DMS79 (cell line): ENCODE measurements at places on chromosomes 7 and 10.

DNA sequence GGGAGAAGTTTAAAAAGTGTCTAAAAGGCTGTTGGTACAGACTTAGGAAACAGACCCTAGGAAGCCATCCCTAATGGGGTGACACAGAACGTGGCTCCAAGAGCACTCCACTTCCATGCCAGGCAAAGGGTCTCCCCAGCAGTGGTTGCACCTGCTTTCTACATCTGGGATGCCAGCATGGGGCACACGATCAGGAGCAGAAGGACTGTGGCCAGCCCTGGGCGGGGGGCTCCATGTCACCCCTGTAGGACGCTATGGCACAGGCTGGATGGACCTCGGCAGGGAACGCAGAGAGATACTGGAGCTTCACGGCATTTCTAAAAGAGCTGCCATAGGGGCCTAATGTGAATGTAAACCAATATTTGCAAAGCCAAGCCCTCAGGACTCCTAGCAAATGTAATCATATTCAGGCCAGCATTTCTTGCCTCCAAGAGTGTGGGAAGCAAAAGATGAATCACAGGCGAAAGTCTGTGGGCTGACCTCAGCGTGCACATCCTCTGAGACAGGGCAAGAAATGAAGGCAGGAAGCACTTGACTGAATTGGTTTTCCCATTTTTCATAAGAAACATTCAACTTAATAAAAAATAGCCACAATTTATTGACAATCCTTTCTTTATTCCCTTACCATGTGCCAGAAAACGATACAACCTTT lies 93.9 kb downstream of the ATXN7L1 start:
- DNase-seq, result no peak

DNA sequence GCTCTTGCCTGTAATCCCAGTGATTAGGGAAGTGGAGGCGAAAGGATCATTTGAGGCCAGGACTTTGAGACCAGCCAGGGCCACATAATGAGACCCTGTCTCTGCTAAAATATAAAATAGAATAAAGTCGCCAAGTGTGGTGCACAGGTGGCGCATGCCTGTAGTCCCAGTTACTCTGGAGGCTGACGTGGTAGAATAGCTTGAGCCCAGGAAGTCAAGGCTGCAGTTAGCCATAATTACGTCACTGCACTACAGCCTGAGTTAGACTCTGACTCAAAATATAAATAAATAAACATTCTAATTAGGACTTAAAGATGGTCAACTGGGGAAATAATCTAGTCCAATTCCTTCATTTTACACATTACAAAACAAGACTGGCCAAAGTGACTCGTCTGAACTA lies 768 bp downstream of the CHCHD2 start:
- DNase-seq, result peak; percentile 14

GRCh38 chr7:110050785-110051184 lies 1040.1 kb upstream of the LRRN3 start:
- no peak for DNase-seq

DNA sequence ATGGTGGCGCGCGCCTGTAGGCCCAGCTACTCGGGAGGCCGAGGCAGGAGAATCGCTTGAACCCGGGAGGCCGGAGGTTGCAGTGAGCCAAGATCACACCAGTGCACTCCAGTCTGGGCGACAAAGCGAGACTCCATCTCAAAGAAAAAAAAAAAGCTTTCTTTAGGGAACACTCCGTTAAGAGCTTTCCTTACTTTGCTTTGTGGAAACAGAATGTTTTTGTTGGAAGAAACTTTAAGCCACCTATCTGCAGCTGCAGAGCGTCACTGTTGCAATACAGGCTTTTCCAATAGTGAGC lies 641 bp upstream of the TPK1 start:
- no peak for DNase-seq

GRCh38 chr7:5754981-5755599 lies 26.4 kb downstream of the RNF216 start:
- no peak for DNase-seq

DNA sequence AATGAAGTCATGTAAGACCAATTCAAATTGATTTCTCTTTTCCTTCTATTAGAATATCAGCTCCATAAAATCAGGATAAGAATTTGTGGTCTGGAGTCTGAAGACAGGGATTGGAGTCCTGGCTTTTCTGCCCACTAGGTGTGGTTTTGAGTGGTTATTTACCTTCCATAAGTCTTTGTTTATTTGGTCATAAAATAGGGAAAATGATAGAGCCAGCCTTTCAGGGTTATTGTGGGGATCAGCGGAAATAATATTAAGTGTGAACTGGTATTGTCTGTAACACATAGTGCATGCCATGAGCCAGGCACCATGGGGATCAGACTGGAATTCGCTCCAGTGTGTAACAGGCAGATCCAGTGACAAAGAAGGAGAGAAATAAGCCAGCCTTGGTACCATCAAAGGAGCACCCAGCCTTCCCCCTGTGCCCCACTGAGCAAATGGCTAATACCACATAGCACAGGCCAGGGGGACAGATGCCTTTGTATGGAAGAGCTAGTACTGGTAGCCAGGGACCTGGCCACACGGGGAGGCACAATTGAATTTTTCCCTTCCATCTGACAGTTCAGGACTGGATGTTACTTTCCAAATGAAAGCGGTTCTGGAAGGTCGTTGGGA lies 509.7 kb upstream of the PODXL start:
- no peak for DNase-seq

DNA sequence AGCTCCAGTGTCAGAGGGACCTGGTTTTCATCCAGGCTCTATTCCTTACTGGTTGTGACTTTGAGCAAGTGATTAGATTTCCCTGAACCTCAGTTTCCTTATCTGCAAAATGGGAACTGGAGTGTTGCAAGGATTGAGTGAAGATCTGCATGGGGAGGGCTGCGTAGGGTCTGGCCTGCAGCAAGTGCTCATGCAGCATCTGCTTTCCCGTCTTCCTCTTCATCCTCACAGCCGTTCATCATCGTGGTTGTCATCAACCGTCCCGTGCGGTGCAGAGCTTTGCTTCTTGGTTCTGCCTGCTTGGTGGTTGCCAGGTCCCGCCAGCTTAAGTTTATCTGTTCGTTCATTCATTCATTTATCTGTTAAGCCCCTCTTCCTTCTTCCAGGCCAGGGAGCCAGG lies 135.0 kb downstream of the GRK5 start:
- no peak for DNase-seq

- DNase-seq, result no peak
Measured at GRCh38 chr7:27094304-27095049, 1.3 kb downstream of the HOXA1 start.

GRCh38 chr10:78691301-78692030 lies 377.3 kb upstream of the ZMIZ1 start:
- DNase-seq, result no peak

- no peak for DNase-seq
Measured at GRCh38 chr10:98013122-98013521, 17.3 kb downstream of the CRTAC1 start.

DNA sequence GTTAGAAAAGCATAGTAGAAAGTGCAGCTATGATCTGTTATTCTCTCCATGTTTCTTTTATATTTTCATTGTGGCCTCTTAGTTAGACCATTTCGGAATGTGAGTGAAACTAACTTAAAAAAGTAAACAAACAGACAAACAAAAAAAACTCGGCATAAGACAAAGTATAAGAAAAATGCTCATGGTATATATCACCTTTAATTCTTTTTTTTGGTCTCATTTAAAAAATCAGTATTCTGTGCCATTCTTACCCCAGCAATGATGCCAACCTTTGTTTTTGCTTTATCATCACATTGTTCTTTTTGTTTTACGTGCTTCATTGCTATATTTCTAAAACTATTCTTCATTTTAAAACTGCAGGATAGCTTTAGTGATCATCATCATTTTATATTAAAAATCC lies 2.8 kb upstream of the TMEM229A start:
- DNase-seq, result no peak

DNA sequence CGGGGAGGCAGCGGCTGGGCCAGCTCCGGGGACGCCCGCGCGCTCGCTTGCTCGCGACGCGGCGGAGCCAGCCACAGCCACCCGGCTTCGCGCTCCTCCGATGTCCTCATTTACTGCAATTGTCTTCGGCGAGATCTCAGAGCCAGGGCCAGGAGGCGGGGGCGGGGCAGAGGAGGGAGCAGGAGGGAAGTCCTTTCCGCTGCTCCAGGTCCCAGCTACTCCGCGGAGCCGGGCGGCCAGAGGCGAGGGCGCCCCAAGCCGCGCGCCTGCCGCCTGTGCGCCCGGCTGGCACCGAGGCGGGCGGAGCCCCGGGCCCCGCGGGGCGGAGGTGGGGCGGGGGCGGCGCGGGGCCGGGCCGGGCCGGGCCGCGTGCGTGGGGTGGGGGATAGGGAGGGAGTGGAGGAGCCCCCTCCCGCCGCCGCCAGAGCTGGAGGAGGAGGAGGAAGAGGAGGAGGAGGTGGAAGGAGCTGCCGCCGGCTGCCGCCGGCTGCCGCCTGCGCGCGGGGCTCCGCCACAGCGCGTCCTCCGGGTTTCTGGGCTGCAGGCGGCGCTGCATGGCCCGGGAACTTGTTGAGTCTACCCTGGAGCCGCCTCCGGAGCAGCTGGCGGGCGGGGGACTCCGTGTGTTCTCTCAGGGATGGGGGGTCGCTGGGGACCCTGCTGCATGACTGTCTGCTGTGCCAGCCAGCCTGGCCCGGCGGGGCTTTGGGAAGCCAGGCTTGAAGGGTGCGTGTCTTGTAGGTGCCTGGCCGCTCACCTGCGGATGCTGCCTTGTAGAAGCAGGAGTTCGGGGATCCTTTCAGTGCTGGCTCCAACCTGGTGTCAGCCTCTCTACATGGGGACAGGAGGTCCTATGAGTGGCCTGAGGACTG lies at the start of gene INSYN2A:
INSYN2A (minus strand) TSS at position 310 of the 872 bp plus-strand sequence. CDS start 20,196 bp downstream, outside the sequence.
- DNase-seq, result no peak

DNA sequence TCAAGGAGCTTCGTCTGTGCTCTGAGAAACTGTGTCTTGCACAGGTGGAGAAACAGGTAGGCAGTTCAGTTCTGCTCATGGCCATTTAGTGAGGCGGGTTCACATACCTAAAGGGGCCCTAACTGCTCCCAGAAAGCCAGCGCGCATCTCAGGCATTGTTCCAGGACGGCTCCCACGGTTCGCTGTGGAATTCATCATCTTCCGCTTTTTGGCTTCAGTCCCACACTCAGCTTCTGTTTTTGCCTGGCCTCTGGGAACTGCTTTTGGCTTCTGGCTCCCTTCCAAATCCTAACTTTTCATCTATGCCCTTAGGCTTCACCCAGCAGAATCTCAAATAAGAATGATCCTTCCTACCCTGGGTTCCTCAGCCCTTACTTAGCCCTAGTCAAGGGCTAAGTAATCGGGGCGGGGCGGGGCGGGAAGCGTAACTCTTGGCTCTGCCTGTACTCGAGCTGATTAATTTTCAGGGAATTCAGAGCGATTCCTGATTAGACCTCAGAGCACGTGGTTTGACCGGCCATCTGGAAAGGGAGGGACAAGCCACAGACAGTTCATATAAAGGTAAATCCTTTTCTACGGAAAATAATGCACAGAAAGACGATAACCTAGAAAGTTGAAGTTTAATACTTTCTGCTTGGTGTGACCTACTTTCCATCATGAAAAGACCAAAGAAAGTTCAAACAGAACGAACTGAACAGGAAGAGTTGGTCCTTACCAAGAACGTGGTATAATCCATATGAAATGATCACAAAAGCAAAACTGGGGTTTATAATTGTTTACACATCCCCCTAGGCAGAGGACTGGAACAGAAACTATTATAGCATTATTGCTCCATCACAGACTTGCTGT lies 105.7 kb downstream of the ST8SIA6 start:
- DNase-seq, result no peak

- DNase-seq, result no peak
Measured at GRCh38 chr10:97250952-97251351, 41.5 kb downstream of the ARHGAP19 start.

- no peak for DNase-seq
Measured at GRCh38 chr7:151705636-151706276, 171.2 kb downstream of the PRKAG2 start.
